Activated CD4-positive, alpha-beta T cell treated with anti-CD3 and anti-CD28 coated beads, Interleukin-2, amount 10 ng/mL, durations not matched to agents 24 days and 14 days (primary cell): ENCODE measurements at places on chromosomes 16 and 17. TPM values are rescaled to one million over a fixed set of nuclear protein-coding genes. Genes with fewer than 3 reads are reported as not detected.

GRCh38 chr17:42774066-42774745 is 957 bp downstream of the VPS25 start:
- no peaks in the 10 kb centered on the region for H3K27me3 ChIP-seq
- H3K27ac ChIP-seq = peak overlapping the region; percentile 94
- H3K36me3 ChIP-seq = peaks cover 33% of the 10 kb centered on the region
- peaks cover 15% of the 10 kb centered on the region for H3K4me1 ChIP-seq

Gene CACNG1
- total RNA-seq = not detected in 2 replicates

Gene AHSP
- total RNA-seq = not detected in 2 replicates

DNA sequence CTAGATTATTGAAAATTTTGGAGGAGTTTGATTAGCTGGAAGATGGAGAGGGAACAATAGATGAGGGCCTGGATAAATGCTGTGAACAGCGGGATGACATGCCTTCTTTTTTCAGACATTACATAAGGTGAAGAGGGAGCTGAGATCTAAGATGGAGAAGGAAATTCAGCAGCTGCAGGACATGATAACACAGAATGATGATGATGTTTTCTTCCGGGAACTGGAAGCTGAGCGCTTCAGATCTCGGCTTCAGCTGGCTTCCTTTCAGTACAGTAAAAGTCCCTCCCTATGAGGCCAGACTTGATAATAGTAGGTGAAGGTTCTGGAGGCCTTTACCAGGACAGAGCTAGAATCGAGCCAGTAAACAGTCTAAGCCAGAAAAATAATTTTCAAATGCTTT is 30.7 kb downstream of the CEP95 start:
- H3K27ac ChIP-seq = no peak overlapping the region
- no peaks in the 10 kb centered on the region for H3K27me3 ChIP-seq
- no peak for DNase-seq
- peaks cover 54% of the 10 kb centered on the region for H3K36me3 ChIP-seq
- H3K4me1 ChIP-seq = peaks cover 9% of the 10 kb centered on the region

Gene FKBP10
- 0.31 and 0.47 TPM in 2 replicates for total RNA-seq

Gene NPIPA2
- total RNA-seq = 3.1 and 6.5 TPM in 2 replicates

DNA sequence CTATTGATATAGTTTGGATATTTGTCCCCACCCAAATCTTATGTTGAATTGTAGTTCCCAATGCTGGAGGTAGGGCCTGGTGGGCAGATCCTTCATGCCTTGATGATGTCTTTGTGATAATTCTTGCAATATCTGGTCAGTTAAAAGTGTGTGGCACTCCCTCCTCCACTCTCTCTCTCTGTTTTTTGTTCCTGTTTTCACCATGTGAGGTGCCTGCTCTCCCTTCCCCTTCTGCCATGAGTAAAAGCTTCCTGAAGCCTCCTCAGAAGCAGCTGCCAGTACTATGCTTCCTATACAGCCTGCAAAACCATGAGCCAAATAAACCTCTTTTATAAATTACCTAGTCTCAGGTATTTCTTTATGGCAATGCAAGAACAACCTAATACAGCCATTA is 47.3 kb downstream of the TOM1L2 start:
- H3K4me3 ChIP-seq = no peak overlapping the region
- no peak for DNase-seq
- H3K36me3 ChIP-seq = no peaks in the 10 kb centered on the region
- H3K27me3 ChIP-seq = no peaks in the 10 kb centered on the region
- no peak overlapping the region for H3K27ac ChIP-seq

Gene MMP28
- not detected in 2 replicates for total RNA-seq

GRCh38 chr16:59148056-59148768 is 414.1 kb upstream of the GOT2 start:
- H3K4me1 ChIP-seq = no peaks in the 10 kb centered on the region
- no peak for DNase-seq
- no peaks in the 10 kb centered on the region for H3K27me3 ChIP-seq
- no peaks in the 10 kb centered on the region for H3K36me3 ChIP-seq
- H3K27ac ChIP-seq = no peak overlapping the region
- no peak overlapping the region for H3K4me3 ChIP-seq

GRCh38 chr17:55086635-55087058 is 118.1 kb downstream of the STXBP4 start:
- DNase-seq = no peak
- no peaks in the 10 kb centered on the region for H3K27me3 ChIP-seq
- H3K27ac ChIP-seq = no peak overlapping the region
- H3K36me3 ChIP-seq = peaks cover 4% of the 10 kb centered on the region
- H3K4me1 ChIP-seq = peaks cover 9% of the 10 kb centered on the region

GRCh38 chr17:17424552-17424951 is 52.2 kb upstream of the MED9 start:
- no peak for DNase-seq
- H3K27ac ChIP-seq = no peak overlapping the region
- H3K27me3 ChIP-seq = peaks cover 11% of the 10 kb centered on the region
- H3K4me1 ChIP-seq = no peaks in the 10 kb centered on the region
- no peaks in the 10 kb centered on the region for H3K36me3 ChIP-seq

- peaks cover 8% of the 10 kb centered on the region for H3K4me1 ChIP-seq
- no peaks in the 10 kb centered on the region for H3K36me3 ChIP-seq
- no peak for DNase-seq
Measured at GRCh38 chr17:38653230-38653629, 21.5 kb downstream of the EPOP start.

Gene SHISA9
- 0.12 TPM in 1 of 2 replicates, not detected in the other for total RNA-seq

Gene TBX21
- 63.0 and 66.4 TPM in 2 replicates for total RNA-seq
